Activated CD4-positive, alpha-beta T cell treated with anti-CD3 and anti-CD28 coated beads, Interleukin-2, amount 50 U/mL, for 48 hours (primary cell): ENCODE measurements at places on chromosomes 7 and 10.

DNA sequence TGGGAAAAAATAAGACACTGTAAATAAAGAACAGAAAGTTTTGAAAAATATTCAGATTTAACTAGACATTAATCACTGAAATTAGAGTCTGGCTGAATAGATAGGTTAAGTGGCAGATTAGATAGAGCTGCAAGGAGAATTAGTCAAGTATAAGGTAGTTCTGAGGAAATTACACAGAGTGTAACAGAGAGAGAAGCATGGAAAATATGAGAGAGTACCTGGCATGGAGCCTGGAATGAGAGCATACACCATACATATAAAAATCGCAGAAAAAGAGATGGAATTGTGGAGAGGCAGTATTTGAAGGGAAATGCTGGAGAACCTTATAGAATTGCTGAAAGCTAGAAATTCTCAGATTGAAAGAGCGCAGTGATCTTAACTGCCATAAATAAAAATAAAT, 46.9 kb downstream of the ZNRF2 start:
- no peak for DNase-seq

GRCh38 chr10:70791386-70792039, 6.3 kb upstream of the TBATA start:
- DNase-seq, result no peak

GRCh38 chr7:7048213-7048612, 134.1 kb upstream of the C1GALT1 start:
- no peak for DNase-seq

- no peak for DNase-seq
Measured at GRCh38 chr7:55912748-55913158, 25.5 kb downstream of the ZNF713 start.

DNA sequence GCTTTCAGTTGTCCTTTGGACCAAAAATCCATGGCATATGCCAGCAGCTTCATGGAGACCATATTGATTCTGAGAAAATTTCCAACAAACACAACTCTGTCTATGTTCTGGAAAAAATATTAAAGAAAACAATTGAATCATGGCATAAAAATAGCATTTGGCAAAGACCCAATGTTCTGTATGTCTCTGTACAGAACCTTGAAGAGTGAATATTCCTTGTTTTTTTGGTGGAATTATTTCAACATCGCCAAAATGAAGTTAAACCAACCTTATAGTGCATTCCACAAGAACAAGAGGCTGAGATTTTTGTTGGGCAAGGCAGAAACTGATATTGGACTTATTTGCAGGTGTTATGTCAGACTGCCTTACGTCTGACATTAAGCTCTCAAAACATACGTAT, 53.3 kb upstream of the SLC16A12 start:
- DNase-seq, result no peak

DNA sequence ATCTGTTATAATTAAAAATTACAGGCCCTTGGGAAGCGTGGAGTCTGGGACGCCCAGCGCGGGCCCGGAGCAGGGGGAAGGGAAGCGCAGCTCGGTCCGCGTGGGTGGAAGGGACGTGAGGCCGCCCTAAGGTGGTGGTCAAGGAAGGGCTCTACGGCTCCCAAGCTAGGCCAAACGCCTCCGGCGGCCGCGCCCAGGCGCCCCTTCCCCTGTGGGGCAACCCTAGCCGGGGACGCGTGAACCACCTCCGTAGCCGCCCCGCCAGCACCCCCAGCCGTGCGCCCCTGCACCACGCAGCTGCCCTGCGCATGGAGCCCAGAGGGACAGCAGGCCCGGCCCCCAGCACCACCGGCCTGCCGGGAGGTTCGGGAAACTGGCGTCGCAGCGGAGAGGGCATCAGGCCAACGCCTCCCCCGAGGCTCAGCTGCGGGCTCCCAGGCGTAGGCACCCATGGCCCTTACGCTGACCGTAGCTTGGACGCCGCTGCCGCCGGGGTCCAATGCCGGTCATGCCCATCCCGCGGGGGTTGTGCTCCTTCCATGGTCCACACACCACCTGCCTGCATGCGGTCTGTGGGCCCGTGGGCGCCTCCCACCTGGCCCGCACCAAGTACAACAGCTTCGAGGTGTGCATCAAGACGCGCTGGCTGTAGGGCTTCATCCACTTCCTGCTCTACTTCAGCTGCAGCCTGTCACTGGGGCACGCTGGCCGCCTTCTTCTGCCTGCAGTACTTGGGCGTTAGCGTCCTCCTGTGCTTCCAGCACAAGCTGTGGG, 166.7 kb downstream of the SEPTIN7 start:
- no peak for DNase-seq

DNA sequence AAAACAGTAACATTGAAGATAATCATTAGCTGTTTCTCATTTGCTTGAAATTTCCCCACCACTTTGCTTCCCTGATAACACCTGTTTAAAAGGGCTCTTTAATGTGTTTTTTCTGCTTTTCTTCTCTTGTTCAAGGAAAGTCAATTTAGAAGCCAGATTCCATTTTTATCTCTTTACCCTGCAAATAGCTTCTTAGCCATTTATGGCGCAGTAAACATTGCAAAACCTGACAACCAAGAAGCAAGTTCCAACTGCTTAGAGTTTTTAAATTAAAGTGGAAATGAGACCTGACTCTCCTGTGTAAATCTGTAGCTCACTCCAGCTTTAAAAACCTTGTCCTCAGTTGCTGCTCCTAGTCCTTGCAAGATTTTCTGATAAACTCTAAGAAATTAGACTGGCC, 30.1 kb downstream of the SGPL1 start:
- no peak for DNase-seq

- no peak for DNase-seq
Measured at GRCh38 chr7:50529093-50529862, 35.9 kb downstream of the DDC start.

- DNase-seq, result no peak
Measured at GRCh38 chr7:112853422-112853821, 63.2 kb upstream of the TMEM168 start.

DNA sequence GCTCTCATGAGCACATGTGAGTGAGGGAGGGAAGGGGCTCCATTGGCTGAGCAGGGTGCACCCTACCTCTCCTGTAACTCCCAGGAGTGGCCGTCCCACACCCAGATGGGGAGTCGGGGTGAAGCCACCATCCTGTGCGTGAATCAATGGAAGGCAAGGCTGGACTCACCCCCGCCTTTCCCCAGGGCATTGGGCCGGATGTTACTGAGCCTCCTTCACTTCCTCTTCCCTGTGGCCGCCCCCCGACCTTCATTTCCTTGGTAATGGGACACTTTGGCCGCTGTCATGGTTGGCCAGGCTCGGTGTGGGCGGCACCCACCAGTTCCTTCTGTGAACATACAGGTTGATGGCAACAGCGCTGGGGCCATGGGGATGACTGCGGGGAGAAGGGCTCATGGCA, 209.0 kb downstream of the MGMT start:
- no peak for DNase-seq

- no peak for DNase-seq
Measured at GRCh38 chr7:51013218-51013786, 230.6 kb upstream of the GRB10 start.

- DNase-seq, result no peak
Measured at GRCh38 chr7:151304856-151305255, 36.8 kb upstream of the NUB1 start.

- DNase-seq, result no peak
Measured at GRCh38 chr10:60466267-60467201, 76.9 kb upstream of the ANK3 start.

DNA sequence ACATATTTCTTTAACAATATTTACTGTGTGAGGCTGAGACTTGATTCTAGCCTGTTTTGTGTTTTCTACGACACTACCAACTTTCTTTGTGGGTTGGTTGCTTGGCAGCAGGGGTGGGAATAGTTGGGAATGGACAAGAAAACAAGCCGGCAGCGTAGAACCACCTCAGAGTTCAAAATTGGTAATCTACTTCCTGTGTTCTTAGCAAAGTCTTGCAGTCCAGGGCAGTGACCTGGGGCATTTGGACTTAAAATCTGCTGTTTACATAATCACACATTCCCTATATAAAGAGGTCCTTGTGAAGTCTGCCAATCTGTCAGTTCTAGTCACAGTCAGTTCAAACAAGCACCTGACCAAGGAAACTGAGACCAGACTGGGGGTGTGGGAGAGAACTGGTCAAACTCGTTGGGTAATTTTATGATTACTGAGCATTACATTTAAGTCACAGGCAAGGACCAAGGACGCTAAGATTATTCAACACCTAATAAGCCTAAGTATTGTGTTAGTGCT, 167.9 kb downstream of the CPEB3 start:
- no peak for DNase-seq

- DNase-seq, result no peak
Measured at GRCh38 chr7:137304624-137305235, 38.8 kb downstream of the PTN start.

- DNase-seq, result no peak
Measured at GRCh38 chr7:50742401-50742800, 40.3 kb downstream of the GRB10 start.

- DNase-seq, result no peak
Measured at GRCh38 chr10:131559450-131559911, 248.0 kb upstream of the TCERG1L start.

DNA sequence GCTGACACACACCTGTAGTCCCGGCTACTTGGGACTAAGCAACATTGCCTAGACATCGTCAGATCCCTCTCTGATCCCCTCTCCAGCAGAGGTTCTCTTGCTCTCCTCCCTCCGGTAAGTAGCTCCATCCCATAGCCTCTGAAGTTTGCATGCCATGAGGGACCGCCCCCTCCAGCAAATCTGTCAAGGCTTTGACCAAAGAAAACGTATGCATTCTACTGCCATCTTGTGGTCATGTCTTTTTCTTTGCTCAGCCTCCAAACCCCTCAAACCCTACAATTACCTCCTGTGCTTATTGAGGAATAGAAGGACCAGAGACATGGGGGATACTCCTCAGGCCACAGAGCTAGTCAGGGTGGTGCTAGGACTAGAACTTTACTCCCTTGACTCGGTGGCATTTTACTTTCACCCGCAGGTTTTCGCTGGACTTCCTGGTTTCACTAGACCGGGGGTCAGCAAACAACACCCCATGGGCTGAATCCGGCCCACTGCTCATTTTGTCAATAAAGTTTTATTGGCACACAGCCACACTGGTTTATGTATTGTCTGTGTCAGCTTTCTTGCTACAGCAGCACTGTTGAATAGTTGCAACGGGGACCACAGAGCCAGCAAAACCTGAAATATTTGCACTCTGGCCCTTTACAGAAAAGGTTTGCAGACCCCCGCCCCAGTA, 202.6 kb upstream of the FOXK1 start:
- peak; percentile 1 for DNase-seq

DNA sequence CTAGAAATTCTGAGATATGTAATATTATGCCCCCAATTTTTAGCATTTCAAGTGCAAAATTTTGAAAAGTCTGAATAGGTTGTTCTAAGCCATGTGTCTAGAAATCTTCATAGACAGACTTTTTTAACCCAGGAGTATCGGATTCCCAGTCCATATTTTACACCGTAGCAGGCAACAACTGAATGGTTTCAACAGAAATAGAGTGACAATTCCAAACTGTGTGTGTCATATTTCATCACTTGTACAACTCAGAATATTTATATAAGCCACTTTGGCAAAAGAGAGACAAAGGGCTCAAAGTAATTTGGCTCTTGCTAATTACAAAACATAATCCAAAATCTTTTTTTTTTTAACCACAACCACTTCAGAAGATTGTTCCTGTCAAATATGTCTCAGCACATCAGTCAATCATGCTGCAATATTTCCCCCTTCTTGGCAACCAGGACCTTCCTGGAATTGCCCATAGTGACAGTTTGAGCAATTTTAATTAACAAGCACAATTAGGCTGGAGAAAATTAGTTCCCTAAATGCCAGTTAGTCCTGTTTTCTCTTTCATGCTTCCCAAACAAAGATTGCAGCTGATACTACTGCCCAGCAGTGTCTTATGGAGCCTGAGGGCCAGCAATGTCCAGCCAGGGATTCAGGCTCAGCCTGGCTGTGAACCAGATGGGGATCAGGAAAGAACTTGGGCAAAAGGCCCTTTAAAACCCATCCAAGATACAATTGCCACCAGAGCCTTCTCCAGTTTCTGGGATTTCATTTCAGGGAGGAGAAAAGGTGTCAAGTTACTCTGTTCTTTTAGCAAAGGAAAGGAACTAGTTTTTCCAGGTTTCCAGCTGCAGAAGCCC, 533.3 kb upstream of the GHITM start:
- no peak for DNase-seq

GRCh38 chr7:155818154-155818819, 6.0 kb upstream of the SHH start:
- DNase-seq, result no peak

DNA sequence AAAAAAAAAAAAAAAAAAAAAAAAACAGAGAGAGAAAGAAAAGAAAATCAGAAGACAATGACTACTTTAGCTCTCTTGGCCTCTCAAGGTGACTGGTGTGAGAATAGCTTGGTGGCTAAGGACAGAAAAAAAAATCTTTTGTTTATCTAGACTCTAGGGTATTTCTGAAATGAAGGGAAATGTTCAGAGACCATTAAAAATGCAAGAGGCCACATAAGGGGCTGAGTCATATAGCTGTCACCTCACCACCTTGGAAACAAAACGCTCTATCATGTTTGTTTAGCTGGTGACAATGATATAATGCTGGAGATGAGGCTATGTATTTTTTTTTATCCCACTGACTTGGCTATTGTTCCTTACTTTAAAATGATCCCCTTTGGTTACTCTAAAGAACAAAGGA, 287.0 kb upstream of the CDC14C start:
- no peak for DNase-seq

DNA sequence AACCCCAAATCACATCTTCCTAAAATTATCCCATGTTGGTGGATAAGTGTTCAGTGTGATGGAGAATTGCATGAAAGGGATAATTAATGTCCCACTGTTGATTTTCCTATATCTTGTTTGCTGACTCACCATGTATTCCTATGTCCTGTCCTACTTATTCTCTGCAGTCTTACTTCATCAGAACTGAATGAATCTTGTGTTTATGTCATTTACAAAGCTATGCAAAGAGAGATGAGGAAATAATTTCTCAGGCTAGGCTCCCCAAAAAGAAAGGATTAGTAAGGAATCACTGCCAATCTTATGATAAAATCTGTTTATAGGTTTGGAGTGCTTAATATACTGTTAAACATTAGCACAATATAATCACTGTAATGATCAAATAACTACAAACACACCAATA, 360.8 kb downstream of the CRPPA start:
- no peak for DNase-seq

GRCh38 chr10:116720668-116721546, 21.5 kb downstream of the HSPA12A start:
- DNase-seq, result no peak

DNA sequence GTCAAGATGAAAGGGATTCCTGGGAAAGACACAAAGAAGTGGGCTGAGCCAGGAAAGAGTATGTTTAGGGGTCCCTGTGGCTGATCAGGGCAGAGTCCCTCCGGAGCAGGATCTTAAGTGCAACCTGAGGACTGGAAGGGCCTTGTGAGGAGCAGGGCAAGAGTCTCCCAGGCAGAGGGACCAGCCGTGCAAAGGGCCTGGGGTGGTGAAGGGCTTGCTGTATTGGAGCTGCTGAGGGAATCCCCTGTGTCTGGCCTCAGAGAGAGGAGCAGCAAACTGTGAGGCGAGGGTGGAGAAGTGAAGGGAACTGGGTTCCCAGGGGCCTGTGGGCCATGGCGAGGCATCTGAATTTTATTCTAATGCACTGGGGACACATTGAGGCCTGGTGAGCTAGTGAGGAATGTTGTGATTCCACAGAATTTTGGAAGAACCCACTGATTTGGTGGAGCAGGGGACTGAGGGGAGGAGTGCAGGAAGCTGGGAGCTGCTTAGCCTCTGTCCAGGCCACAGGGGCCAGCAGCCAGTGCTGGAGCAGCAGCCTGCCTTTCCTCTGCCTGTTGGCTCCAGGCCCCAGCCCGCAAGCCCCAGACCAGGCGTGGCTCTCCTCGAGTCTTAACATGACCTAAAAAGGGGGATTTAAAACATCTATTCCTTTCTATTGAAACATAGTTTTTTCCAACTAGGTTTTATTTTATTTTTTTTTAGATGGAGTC, 138.4 kb upstream of the IGFBP3 start:
- DNase-seq, result no peak
